Bronchial smooth muscle cell (primary cell): ENCODE measurements at places on chromosomes 1 and 21. TPM values are rescaled to one million over a fixed set of nuclear protein-coding genes. Genes with fewer than 3 reads are reported as not detected.

Gene ASCL5
- total RNA-seq, result not detected in 2 replicates

Gene HENMT1
- 2.9 and 4.1 TPM in 2 replicates for total RNA-seq

Gene SHC1
- 79.3 and 143 TPM in 2 replicates for total RNA-seq

Gene PLPPR4
- 0.17 and 1.1 TPM in 2 replicates for total RNA-seq

Gene TAS1R3
- 0.16 and 0.17 TPM in 2 replicates for total RNA-seq
